ENCODE measurements at places on chromosomes 7 and 10.

- no peak for DNase-seq
Measured at GRCh38 chr10:88027570-88027969, 164.1 kb downstream of the PTEN start.

DNA sequence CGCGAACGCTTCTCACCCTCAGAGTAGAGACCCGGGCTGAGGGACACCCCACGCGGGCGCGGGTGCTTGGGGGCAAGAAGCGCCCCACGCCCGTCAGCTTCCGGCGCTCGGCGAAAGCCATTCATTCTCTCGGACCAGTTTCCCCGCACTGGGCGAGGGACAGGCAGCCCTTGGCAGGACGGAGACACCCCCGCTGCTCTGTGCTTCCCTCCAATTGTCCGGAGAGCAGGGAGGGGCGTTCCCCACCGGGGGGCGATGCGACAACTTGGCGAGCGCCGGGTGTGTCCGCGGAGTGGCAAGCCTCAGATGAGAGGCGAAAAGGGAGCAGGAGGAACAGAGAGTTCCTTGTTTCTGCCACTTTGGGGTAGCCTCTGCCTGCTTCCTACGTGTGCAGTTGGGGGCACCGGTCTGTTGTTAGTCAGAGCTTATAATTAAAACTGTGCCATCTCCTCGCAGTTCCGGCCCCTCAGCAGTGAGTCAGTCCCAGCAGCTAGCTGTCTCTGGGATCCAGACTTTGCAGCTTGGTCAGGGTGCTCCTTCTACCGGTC, 1.7 kb downstream of the GPR158 start:
- no peak for DNase-seq

DNA sequence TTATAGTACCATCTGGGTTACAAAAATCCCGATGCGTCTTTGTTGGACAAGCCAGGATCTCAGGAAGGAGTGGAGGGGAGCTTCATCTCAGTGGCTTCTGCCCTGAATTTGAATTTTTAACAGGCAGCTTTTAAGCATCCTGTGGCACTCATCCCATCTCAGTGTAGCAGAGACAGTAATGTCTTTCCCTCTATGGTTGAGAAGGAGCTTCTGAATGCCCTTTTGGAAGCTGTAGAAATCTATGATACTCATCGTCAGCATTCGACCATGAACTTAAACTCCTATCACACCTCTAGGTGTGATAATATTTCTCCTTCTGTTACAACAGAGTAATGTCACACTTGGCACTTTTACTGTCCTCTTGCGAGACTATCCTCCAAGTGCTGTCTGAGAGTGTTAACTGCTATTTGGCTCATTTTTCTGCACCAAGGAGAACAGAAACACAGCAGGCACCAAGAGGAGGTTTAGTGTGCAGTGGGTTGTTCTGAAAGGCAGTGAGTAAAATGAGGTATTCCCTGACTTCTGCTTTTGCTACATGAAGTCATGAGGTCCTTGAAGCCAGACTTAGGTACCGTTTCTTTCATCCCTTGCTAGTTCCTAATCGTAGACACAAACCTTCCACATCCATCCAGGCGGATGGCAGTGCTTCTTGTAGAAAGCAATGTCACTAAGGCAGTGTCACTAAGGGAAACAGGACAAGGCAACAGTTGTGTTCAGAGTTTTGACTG, 177.4 kb downstream of the CELF2 start:
- no peak for DNase-seq

DNA sequence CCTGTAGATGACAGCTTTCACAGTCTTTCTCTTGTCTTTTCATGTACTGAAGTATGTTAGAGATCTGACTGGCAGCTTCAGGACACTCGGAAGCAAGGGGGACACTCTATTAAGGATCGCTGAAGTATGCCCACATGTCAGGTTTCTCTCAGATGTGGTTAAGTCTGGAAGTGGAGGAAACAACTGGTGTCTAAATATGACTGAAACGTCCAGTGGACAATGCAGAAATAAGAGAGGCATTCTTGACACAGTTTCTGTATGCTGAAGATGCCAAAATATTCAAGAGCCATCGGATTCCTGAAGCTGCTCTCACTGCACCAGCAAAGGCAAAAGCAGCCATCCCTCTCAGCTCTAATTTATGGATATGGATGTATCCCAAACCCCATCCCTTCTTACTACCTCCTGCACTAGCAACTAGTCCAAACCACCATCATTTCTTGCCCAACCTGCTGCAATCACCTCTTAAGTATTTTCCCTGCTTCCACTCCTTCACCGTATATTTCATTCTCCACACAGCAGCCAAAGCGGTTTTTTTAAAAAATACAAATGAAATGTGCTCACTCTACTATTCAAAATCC, 113.4 kb downstream of the REEP3 start:
- no peak for DNase-seq

- no peak for DNase-seq
Measured at GRCh38 chr10:32253276-32253675, 93.7 kb downstream of the EPC1 start.
